ENCODE measurements at places on chromosomes 2 and 18.

DNA sequence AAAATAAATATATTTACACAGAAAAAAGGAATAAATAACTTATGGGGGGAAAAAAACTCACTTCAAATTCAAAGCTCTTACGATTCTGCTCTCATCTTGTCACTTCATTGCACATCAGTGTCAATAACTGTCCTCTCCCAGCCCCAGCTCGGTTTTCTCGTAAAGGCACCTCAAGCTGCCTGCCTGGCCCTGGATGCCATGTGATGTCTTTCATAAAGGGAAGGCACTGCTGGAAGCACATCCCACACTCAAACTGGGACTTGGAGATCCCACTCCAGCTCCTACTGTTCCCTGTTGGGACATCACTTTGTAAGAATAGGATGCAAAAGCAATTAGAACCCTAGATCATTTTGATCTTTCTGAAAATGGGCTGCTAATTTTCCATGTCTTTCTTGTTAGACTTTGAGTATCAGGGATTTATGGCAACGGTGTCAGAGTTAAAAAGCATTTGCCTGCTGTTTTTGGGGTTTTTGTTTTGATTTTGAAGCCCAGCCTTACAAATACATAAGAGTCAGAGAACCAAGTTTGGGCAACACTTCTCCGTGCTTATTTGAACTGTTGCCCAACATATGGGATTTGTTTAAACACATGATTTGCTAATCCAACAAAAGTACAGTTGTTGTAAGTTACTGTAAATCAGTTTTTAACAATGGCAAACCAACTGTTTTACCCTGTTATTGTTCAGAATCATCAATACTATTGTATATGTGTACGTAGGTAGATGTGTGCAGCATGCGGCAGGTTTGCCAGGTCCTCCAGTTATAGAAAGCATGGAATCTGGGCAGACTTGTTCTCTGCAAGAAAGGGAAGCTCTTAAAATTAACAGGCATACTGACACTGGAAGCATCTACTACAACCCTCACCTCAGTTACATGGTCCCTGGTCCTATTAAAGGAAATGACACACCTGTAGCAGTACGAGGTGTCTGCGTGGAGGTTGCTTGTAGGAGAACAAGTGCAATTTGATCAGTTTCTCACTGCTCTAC lies 20.6 kb downstream of the SERTAD2 start:
- DNase-seq: peak; percentile 29

DNA sequence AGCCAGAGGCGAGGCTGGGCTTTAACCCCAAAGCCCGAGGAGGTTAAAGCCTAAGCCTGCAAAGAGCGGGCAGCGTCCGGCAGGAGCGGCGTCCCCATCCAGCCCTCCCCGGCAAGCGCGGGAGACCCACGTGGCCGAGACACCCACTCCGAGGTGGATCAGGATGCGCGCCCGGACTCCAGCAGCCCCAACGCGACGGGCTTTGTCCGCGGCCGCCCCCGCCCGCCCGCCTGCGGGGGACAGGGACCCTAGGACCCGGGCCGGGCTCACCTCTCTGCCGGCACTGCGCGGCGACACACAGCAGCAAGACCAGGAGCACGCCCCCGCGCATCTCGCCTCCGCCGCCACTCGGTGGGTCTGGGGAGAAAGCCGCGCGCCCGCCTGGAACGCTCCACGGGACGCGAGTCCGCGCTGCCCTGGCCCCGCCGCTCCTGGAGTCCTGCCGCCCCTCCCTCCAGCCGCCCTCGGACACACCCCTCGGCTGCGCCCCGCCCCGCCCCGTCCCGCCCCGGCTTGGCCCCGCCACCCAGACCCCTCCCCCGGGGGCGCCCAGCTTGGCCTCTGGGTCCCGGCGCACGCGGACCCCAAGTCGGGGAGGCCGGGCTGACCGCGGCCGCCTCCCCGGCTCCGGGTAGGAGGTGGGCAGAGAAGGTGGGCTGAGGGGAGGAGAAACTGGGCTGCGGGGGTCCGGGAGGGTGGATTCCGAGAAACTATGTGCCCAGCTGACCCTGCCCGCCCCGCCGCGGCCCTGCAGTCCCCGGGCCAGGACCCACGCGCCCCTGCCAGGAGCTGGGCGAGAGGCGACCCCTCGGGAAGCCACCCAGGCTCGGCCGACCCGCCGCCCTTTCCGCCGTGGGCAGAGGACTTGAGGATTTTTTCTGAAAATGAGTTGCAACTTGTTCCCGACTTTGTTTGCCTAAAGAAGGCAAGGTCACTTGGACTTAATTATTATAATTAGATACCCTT lies at the start of gene LAMA1:
LAMA1 (minus strand) TSS at position 408 of the 966 bp plus-strand sequence; CDS start at position 331, 77 bp downstream.
- peak; percentile 45 for DNase-seq

DNA sequence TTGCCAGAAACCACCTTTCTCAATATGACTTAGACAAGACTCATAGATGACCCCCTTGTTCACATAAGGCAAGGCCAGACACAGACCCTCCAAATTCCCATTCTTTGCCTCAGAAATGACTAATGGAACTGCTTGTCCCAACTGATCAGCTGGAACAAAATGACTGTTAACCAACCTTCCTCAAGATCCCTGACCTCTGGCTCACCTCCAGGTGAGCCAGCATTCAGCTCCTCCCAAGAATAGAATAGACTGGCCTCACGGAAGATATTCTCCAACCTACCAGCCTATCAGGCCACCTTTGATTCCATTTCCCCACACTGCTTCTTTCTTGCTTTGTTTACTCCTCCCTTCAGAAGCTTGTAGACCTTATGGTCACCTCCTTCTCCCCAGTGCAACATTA lies 195.7 kb upstream of the VWC2L start:
- no peak for DNase-seq

GRCh38 chr2:167595839-167596471 lies 651.4 kb downstream of the STK39 start:
- no peak for DNase-seq

DNA sequence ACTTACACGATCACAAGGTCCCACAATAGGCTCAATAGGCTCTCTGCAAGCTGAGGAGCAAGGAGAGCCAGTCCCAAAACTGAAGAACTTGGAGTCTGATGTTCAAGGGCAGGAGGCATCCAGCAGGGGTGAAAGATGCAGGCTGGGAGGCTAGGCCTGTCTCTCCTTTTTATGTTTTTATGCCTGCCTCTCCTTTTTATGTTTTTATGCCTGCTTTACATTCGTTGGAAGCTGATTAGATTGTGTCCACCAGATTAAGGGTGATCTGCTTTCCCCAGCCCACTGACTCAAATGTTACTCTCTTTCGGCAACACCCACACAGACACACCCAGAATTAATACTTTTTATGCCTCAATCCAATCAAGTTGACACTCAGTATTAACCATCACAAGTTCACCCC lies 9.9 kb upstream of the GYPC start:
- no peak for DNase-seq

GRCh38 chr2:217329023-217329431 lies 469.2 kb upstream of the TNP1 start:
- no peak for DNase-seq

GRCh38 chr18:70073432-70073831 lies 125.8 kb upstream of the CD226 start:
- DNase-seq: no peak

DNA sequence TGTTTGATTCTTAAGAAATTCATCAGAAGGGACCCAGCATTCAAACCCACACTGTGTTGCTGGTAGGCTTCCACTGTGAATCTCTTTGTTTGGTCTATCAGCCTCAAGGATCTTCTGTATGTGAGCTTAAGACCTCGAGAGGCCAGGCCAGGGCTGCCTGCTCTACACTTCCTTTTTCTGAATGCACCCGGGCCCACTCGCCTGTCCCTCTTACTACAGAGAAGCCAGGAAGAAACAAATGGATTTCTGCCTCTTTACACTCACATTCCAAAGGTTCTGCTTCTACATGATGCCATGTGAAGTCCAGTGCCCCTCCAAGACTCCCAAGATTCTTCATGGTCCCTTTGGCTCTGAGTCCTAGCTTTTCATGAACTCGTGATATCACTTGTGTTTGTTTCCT lies 25.4 kb upstream of the MRPL19 start:
- DNase-seq: no peak

Data from fibroblast of pulmonary artery (primary cell).